ENCODE measurements at places on chromosomes 1 and 21.

GRCh38 chr21:15060543-15061175 is 4.1 kb downstream of the NRIP1 start:
- DNase-seq, result no peak

DNA sequence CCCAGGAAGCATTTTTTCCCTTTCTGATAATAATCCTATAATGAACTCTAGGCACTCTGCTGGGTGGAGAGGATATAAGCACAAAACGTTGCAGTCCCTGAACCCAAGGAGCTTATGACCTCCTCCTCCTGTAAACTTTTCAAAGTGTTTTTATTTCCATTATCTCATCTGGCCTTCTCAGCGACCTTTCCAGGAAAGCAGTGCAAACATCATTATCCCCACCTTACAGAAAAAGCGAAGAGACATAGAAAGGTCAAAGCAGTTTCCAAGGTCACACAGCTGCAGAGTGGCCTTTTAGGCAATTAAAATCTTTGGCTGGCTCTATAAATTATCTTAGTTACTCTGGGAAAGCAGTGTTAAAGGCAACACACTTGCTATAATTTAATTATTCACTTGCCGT is 63.8 kb downstream of the OLFML3 start:
- DNase-seq, result no peak

DNA sequence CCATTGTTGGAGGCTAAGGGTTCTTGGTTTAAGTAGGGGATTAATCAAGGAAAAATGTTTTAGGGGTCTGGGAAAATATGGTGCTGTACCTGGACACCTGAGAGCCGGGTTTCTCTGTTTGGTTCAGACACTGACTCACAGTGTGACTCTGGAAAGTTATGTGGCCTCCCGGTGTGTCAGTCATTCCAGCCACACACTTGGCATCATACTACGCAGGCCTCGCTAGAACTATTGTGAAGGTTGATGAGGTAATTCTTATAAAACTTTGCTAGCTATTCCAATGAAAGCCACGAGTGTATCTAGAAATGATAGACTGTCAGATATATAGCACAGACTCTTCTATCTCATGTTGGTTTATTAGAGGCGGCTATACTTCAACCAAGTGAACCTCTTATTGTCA is 4.8 kb upstream of the CAMSAP2 start:
- DNase-seq, result no peak

- DNase-seq, result no peak
Measured at GRCh38 chr21:43328185-43328957, 98.6 kb downstream of the SIK1 start.

GRCh38 chr1:187931776-187932175 is 1103.0 kb downstream of the PLA2G4A start:
- no peak for DNase-seq

GRCh38 chr1:1945782-1946393 is 26.8 kb upstream of the TMEM52 start:
- DNase-seq, result no peak

- DNase-seq, result no peak
Measured at GRCh38 chr1:905071-905749, 18.5 kb upstream of the SAMD11 start.

- peak; percentile 72 for DNase-seq
Measured at GRCh38 chr1:172642970-172643369, 15.9 kb upstream of the FASLG start.

DNA sequence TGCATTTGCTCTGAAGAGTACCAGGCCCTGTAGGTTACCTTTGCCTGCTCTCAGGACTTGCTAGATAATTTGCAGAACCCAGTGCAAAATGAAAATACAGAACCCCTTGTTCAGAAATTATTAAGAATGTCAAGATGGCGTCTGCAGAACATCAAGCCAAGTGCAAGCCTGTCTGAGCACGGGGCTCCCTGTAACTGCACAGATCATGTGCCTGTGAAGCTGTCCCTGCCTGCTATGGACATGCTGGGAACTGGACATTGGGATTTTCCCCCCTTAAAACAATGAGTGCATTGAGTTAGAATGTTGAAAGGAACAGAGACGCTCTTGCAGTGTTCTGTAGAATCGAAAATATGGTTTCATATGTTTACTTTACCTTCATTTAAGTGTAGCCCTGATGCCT is 2.9 kb downstream of the CLDN14 start:
- DNase-seq, result no peak
